ENCODE measurements at places on chromosomes 6 and 20.

- no peak for DNase-seq
These were observed 119.4 kb downstream of the NCOA3 start for GRCh38 chr20:47620808-47621805.

DNA sequence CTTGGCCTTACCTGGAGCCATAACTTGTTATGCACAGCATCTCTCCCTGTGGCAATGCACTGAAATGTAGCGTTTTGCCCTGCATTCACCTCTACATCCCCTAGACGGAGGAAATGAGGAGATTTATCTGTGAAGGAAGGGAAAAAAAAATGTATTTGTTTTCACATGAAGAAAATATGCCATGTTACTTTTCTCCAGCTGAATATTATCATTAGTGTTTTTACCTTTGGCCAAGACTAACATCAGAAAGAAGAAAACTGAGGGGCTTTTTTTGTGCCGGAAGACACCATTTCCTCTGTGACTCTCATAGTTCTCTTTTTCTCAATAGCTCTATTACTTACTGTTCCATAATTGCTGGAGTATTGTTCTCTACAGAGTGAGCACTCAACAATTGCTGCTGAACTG, 280.4 kb downstream of the PTPRK start:
- no peak for DNase-seq

DNA sequence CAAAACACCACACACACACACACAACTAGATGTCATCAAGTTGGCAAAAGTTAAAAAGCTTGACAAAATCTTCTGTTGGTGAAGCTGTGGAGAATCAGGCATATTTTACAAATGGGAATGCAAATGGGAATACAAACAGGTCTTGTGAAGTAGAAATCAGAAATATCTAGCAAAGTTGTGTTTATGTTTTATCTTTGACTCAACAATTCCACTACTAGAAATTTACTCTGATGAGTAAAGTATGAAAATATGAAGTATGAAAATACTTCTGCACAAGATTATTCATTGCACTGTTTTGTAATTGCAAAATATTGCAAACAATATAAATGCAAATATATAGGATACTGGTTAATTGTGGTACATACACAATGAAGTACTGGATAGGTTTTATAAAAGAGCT, 1166.0 kb upstream of the GJE1 start:
- DNase-seq = no peak

DNA sequence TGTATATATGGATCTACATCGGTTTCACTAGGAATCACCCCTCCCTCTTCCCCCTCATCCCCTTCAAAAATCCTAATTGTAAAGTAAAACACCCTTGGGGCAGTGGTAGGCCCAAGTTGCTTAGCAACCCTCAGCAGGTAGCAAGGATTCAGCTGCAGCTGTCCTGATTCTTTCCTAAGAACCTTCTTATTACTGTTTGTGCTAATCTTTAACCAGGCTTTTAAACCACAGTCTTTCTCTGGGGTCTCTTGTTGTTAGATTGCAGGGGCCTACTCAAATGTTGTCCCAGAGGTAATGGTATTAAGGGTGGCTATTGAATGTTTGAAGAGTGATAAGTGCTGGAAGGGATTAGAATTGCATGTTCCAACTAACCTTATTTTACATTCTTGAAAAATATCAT, 46.4 kb downstream of the PRL start:
- DNase-seq = no peak

DNA sequence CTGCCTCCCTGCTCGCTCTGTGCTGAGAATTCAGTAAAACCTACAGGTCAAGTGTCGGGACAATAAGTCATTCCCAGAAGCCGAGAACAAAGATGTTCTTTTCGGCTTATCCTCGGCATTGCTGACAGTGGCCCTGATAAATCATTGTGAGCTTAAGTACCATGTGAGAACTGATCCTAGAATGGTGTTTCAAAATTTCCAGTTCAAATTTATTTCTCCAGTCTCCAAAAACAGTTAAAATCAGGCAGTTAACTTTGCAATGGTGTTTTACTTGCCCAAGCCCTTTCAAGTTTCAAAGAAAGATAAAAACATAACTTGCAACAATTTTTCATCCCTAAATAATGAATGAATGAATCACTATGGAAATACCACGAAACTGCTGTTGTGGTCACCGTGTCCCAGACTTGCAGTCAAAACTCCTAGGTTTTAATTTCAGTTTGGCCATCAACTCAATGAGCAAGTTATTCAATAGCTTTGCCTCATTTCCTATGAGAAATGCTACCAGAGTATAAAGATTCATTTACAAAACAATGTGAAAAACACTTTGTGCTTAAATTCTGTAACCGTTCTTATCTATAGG, 4.3 kb downstream of the ATP5F1E start:
- DNase-seq = no peak

GRCh38 chr20:59235226-59235625, 65.2 kb upstream of the EDN3 start:
- no peak for DNase-seq

GRCh38 chr6:137879885-137880745, 13.1 kb downstream of the TNFAIP3 start:
- DNase-seq = no peak

DNA sequence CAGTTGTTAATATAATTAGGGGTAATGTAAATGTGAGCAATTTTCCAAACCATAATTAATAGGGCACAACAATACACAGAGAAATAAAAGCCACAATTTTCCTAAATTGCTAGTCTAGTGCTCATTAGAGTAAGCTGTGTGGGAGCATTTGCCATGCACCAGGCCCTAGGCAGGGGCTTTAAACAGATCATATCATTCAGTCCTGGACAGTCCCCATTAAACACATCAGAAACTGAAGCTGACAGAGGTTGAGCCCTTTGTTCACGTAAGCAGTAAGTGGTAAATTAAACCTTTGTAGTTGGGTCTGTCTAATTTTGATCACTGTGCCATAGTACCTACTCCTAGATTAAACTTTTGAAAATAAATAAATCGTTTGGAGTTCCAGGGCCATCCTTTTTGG, 931.1 kb downstream of the C6orf118 start:
- DNase-seq = no peak

DNA sequence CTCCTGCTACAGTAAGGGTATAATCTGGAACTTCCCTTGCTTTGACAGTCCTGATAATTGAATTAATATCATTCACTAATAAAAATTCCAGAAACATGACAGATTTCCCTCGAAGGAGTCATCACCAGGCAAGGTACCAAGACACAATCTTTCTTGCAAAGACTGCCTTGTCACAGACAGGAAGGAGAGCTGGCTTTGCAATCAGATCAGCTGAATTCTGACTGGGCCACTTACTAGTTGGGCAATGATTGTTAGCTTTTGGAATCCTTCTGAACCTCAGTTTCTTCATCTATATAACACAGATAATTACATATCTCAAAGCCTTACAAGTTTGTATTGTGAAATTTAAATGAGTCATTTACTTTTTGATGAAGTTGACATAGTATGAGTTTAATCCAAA, 344.2 kb downstream of the RFPL4B start:
- no peak for DNase-seq

DNA sequence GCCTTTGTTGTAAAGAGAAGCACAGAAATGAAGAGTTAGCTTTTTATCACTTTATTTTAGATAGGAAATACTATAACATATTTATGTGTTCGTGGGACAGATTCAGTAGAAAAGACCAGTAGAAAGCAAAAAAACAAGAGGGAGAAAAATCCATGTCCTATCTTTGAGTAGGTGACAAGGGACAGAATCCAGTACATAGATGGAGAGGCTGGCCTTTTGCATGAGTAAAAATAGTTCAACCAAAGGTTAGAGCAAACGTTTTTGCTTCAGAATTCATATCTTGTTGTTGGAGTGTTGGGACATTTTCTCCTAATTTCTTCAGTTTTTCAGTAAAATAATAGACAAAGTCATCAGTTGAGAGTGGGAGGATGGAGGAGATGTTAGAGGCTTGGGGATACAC, 19.6 kb upstream of the FAM83B start:
- no peak for DNase-seq

- no peak for DNase-seq
These were observed 20.4 kb upstream of the ANKEF1 start for GRCh38 chr20:10014431-10014830.

- DNase-seq = no peak
These were observed 282.7 kb downstream of the HAO1 start for GRCh38 chr20:7657569-7657968.

DNA sequence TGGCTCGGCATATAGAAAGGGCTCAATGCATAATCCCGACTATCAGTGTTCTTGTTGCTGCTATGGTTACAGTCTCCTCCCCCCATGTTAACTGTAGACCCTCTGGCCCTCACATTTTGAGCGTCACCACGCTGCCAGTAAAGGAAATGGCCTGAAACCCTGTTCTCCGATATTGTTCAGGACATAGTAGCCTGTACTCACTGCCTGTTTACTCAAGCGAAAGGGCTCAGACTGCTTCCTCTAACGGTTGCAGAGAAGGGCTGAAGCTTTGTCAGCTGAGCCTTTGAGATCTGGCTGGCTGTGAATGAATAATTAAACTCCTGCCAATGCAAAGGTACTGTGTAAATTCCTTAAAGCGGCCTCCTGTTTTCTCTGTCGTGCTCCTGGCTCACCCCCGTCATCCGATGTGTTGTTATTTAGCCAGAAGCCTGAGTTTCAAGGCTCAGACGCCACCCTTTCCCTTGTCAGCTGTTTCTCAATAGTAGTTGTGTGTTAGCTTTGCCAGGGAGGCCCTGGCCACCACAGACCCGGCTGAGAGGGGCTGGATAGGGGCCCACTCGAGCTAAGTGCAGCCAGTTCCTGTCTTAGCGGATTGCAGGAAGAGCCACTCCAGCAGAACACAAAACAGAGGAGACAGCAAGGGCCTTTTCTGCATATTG, 31.2 kb upstream of the RALGAPA2 start:
- no peak for DNase-seq
